Stimulated activated CD4-positive, alpha-beta T cell treated with anti-CD3 and anti-CD28 coated beads, Interleukin-15, amount 100 ng/mL, for 48 hours (primary cell): ENCODE measurements at places on chromosomes 4 and X.

- DNase-seq = no peak
Measured at GRCh38 chr4:124640022-124640730, 72.4 kb downstream of the ANKRD50 start.

DNA sequence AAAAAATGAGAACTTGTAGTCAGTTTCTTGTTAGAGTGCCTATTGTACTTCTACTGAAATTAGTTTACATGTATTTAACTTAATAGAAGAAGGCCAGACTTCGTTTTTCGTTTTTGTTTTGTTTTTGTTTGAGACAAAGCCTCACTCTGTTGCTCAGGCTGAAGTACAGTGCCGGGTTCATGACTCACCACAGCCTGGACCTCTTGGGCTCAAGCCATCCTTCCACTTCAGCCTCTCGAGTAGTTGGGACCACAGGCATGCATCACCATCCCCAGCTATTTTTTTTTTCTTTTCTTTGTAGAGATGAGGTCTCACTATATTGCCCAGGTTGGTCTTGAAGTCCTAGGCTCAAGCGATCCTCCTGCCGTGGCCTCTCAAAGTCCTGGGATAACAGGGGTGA is 793.9 kb downstream of the ADGRL3 start:
- no peak for DNase-seq

DNA sequence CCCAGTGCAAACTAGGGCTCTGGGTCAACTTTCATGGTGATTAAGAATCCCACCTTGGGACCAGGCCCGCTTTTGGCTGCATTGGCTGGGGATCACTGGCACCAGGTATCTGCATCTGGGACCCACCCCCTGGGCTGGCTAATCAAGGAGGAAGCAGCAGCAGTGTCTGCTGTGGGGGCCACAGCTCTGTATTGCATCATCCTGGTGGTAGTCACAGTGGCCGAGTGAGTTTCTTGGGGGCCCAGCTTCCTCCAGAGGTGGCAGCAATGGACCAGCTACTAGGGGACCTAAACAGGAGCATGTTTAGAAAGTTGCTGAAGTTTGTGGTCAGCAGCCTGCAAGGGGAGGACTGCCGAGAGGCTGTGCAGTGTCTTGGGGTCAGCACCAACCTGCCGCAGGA is 15.7 kb downstream of the LNX1 start:
- no peak for DNase-seq

GRCh38 chrX:28848707-28849106 is 261.5 kb downstream of the IL1RAPL1 start:
- no peak for DNase-seq

GRCh38 chr4:130568746-130569145 is 1472.8 kb downstream of the C4orf33 start:
- no peak for DNase-seq

GRCh38 chrX:137423241-137423640 is 142.7 kb upstream of the ZIC3 start:
- DNase-seq = no peak

- DNase-seq = no peak
Measured at GRCh38 chrX:54479136-54480111, 16.6 kb downstream of the FGD1 start.

GRCh38 chr4:110268352-110268751 is 69.9 kb upstream of the ELOVL6 start:
- no peak for DNase-seq

GRCh38 chr4:158411269-158411668 is 110.4 kb upstream of the RXFP1 start:
- DNase-seq = no peak

GRCh38 chrX:7515681-7516413 is 327.1 kb upstream of the VCX start:
- DNase-seq = no peak

DNA sequence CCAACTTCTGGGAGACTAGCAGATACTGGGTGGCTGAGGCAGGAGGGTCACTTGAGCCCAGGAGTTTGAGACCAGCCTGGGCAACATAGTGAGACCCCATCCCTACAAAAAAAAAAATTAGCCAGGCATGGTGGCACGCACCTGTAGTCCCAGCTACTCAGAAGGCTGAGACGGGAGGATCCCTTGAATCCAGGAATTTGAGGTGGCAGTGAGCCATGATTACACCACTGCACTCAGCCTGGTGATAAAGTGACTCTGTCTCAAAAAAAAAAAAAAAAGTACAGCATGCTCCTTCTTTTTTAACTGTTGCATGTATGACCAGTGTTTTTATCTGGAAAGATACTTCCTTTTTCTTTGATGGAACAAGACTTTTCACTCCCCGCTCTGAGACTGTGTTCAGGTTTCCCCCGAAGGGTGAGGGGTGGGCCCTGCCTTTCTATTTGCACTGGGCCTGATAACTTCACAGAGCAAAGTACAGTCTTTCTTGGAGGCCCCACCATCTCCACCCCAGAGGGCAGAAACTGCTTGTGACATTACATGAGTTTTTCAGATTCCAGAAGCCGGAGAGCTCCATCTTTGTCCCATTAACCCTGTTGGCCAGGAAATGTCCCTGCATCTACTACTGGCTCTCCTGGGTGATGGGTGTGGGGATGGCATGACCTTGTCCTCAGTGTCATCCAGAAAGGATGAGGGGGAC is 35.2 kb downstream of the NYX start:
- DNase-seq = no peak
